ENCODE measurements at places on chromosomes 3 and 15.

- DNase-seq = no peak
Observed at GRCh38 chr3:134682196-134682880, 31.5 kb upstream of the KY start.

DNA sequence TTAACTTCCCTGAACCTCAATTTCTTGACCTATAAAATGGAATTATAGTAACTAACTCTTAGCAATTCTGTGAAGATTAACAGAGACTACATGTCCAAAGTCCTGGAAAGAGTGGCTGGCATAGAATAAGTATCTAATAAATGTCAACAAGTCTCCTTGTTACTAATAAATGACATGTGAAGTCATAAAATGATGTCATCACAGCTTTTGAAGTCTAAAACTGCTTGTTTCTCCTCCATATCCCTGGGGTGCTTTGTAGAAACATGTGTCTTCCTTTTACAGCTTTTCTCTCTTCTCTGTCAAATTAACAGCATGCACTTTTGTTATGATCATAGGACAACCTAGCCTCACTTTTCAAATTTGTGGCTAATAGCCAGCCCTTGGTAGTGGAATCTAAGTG is 510.2 kb downstream of the NTRK3 start:
- no peak for DNase-seq

GRCh38 chr15:90358124-90359033 is 6.3 kb downstream of the ZNF774 start:
- no peak for DNase-seq

DNA sequence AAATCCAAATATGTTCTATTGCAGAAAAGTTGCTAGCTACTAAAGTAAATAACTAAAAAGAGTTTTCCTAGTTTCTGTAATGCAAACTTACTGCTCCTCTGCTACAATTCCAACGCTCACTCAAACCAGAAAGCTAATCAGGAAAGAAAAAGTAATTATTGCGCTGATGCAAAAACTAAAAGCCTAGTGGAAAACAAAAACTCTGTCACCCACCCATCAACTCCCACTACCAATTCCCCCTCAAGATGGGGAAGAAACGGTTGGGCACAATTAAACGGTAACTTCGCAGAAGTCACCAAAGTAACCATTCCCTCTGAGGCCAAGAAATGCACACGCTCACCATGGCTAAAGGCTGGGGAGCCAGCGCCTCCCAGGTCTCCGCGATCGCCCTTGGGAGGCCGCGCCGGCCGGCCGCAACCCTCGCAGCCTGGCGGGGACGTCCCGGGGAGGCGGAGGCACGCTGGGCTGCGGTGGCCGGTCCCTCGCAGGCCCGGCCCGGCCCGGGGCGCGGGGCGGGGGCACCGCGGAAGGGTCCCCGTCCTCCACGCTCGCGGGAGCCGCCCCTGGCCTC is 684 bp downstream of the SLTM start:
- DNase-seq = no peak

DNA sequence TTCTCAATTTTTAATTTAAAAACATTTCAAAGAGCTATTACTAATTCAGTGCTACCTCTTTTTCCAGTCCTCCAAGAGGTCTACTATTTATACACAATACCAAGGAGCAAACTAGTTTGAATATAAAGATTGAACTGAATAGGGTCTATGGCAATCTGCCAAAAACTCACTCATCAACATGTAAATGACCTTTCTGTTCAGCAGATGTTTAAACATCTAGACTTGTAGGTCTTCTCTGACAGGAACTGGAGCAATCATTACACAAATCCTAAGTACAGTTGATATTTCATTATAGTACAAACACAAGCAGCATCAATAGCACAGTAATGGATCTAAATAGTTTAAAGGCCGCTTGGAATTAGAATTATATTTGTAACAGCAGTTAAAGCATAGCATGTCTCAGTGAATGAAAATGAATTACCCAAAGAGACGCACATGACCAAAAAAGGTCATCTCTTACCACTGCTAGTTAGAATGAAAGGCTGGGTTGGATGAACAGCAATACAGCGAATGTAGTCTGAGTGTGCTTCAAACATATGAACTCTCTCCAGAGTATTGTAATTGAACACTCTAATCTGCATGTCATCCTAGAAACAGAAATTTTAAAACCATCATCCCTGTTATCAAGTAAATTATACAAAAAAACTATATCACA is 10.7 kb downstream of the COPB2 start:
- DNase-seq = no peak

DNA sequence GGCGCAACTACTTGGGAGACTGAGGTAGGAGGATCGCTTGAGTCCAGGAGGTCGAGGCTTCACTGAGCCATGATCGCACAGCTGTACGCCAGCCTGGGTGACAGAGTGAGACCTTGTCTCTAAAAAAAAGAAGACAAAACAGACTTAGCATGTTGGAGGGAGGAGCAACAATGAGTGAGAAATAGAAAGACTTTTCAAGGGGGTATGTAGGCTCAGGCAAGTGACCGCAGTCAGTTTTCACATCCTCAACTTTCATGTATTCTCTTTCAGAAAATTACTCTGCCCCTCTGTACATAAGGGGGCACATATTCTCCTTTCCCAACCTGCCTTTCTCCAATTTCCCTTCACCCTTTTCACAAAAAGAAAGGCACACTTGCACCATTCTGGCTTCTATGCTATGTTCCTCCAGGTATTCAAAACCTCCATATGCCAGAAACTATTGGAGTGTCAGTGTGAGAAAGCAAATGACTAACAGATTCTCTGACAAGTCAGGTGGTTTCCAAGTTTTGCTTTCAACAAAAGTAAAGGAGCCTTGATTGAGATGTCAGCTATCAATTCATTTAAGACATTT is 7.6 kb downstream of the NSUN3 start:
- DNase-seq = no peak

DNA sequence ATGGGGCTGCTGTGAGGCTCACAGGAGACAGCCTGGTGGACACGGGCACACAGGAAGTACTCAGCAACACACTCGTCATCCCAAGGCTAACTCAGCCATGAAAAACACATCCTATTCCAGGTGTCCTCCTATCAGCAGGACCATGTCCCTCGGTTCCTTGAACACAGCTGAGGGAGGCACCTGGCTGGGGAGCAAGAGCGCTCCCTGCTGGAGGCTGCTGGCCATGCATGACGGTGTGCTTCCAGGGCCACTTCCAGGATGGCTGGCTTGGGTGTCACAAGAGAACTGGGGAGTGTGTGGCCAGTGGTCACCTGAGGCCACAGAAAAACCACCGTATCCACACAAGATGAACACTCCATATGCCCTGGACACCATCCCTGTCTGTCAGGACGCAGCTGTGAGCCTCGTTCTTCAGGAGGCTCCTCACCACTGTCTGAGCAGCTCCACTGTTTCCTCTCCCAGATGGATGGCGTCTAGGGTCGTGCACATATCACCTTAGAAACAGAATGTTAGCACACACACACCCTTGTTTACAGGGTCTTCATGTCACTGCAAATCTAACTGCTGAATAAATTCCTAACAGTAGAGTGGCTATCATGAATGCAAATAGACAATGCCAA is 31.0 kb downstream of the POC1A start:
- peak; percentile 61 for DNase-seq

DNA sequence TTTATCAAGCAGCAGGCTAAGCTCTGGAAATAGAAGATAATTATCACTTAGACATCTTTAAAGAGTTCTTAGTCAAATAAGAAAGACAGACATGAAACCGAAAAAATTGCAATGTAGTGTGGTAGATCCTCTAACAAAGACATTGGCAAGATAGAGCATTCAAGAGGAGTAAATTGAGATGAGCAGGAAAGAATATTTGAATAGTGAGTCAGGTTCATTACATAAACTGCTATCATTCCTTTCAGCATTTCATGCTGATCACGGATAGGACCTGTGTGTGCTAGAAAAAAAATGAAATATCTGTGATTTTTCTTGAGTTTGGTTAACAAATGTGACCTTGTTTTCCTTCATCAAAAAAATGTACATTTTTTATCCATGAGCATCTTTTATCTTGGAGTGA is 460.9 kb downstream of the OTOL1 start:
- DNase-seq = no peak

- DNase-seq = no peak
Observed at GRCh38 chr3:58535531-58536500, 1.2 kb downstream of the ACOX2 start.

- no peak for DNase-seq
Observed at GRCh38 chr3:42762046-42762724, 10.9 kb downstream of the CCDC13 start.

DNA sequence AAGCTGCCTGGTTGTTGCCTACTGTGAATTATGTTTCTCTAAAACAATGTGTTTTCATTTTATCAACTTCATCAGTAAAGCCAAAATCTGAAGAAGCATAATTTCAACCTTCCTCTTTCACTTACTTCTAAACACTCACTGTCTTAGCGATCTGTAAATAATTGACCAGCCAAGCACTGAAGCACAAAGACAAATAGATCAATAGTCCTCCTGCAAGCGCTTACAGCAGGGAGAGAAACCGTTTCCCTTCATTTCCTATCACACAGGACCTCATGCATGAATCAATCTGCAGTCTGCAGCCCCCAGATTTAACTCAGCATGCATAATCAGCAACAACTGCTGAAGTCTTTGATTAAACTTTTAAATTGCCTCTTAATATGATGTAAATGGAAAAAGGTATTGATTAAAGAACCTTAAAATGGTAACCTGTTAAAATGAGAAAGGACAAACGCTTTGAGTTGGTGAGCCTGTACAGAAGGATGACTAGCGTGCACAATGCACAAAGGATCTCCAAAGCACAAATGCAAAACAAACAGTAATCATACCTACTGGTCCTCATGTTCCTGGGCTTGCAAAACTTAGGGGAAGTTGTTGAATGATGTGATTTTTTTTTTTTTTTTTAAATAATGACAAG is 370.2 kb upstream of the ZNF385D start:
- DNase-seq = no peak

DNA sequence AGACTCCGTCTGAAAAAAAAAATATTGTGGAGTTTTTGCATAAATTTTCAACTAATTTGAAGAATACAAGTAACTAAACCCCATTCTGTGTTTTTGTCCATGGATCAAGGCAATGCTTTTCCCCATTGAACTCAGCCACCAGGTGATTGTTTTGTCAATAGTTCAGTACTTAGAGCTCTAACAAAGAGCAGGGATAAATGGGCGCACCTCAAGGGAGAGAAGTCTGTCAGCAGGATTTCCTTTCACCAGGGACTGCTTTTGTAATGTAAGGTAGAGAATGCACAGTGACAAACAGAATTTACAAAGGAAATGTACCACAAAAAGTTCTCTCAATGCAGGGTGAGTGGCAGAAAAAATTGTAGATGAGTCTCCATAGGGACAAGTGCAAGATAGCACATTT is 10.8 kb upstream of the ATP13A5 start:
- DNase-seq = no peak

DNA sequence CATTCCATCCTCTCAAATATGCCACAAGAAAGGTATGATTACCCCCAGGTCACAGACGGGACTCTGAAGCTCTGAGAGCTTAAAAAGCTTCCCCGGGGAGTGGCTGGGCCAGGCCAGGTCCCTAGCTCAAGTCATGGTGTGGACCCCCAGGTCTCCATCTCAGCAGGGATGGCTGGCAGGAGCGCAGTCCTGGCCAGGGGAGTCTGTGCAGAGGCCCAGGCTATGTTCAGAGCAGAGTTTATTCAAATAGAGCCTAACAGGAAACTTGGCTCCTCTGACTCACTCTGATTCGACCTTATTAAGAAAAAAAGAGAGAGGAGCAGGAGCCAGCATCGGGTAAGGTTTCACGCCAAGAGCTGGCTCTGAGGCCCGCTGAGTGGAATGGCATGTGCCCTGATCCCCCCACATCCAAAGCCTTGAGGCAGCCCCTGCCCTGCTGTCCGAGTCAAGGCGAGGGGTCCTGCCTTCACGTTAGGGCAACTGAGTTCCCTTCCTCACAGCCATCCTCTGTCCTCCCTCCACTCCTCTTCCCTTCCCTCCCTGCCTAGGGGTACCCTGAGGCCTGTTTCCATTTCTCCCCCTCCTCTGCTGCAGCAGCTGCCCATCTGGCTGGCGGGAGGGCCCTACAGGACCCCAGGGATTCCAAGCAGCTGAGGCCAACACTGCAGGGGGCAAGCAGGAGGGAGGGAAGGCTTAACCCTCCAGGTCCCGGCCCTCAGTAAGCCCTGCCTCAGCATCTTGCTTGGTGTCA is 1.9 kb upstream of the LOXL1 start:
- DNase-seq = no peak

DNA sequence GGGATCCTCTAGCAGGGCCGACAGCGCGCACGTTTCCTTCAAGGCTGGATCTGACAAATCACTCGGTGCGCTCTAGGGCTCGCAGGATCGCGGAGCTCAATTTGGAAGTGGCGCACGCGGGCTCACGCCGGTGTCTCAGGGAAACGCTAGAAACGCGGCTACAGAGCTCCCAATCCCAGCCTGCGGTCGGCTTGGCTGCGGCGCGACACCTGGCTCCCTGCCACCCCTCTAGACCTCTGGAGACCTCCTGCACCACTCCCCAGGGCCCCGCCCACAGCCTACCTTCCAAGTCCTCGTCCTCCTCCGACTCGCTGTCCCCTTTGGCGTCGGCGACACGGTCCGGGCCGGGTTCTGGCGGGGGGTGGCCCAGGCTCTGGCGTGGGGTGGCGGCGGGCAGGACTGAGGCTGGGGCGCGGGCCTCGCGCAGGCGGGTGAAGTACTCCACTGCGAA is 596 bp downstream of the PRKAR2A start:
- peak; percentile 25 for DNase-seq

DNA sequence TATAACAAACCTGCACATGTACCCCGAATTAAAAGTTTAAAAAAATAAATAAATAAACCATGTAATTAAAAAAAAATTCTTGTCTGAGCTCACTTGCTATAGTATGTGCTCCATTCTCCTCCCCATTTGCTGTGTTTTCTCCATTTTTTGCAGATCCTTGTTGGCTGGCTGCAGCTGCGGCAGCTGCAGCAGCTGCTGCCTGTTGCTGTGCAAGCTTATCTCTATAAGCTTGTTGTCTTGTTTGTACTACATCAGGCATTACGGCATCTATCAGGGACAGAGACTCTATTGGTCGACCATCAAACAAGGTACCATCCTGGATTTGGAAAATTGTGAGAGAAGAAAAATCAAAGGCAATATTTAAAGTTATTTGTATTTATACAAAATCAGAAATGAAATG is 145.9 kb downstream of the TBL1XR1 start:
- no peak for DNase-seq

- no peak for DNase-seq
Observed at GRCh38 chr15:94522125-94522524, 290.8 kb downstream of the MCTP2 start.

GRCh38 chr3:48502121-48502520 is 1.9 kb downstream of the SHISA5 start:
- DNase-seq = no peak

GRCh38 chr15:90142216-90143165 is 40.2 kb upstream of the IDH2 start:
- DNase-seq = no peak
